ENCODE measurements at places on chromosomes 1 and 21. TPM values are rescaled to one million over a fixed set of nuclear protein-coding genes. Genes with fewer than 3 reads are reported as not detected.

ADGRB2 gene
- total RNA-seq: 11.3 TPM

FMN2 gene
- total RNA-seq: 8.8 TPM

MSH4 gene
- 0.05 TPM for total RNA-seq

DCST1 gene
- not detected for total RNA-seq

DNA sequence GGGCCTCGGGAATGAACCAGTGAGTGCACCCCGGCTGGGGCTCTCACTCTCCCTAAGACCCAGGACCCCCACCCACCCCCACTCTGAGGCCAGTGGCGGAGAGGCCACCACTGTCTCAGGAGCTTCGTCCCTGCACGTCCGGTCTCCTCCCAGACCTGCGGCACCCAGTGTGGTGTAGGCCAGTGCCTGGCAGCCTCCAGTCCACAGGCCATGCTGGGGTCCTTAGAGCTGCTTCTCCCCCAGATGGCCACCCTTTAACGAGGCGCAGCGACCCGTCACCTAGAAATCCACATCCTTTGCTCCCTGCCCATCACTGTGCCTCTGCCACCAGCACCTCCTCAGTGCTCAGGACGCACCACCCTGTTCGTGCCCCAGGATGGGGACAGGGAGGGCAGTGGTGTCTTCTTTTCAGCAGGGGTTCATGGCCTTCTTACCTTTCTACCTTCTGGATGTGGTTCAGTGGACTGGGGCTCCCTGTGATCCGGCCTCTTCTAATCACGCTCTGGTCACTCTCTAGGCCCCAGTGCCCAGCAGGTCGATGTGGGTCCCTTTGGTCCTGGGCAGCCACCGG is 131.9 kb upstream of the ARHGEF16 start:
- no peak for DNase-seq

GRCh38 chr1:112849425-112850033 is 106.5 kb downstream of the SLC16A1 start:
- no peak for DNase-seq

All from A172 (cell line).